Activated T-helper 1 cell treated with anti-CD3 and anti-CD28 coated beads, Interleukin-12 subunit alpha, Interleukin-12 subunit beta, Interleukin-2, Interleukin-4 antibody, amounts not matched to agents 30 ng/mL and 10 ng/mL and 1 ng/mL, durations not matched to agents 14 hours and 24 hours and 36 hours (primary cell): ENCODE measurements at places on chromosomes 1 and 21. TPM values are rescaled to one million over a fixed set of nuclear protein-coding genes. Genes with fewer than 3 reads are reported as not detected.

The OVAAL gene
- not detected in 2 replicates for total RNA-seq

The CLEC20A gene
- not detected in 2 replicates for total RNA-seq

The MCOLN2 gene
- total RNA-seq = 117 and 119 TPM in 2 replicates

The CHI3L2 gene
- 2.8 and 4.0 TPM in 2 replicates for total RNA-seq

The DYNLT4 gene
- total RNA-seq = 0.44 TPM in 1 of 2 replicates, not detected in the other

The TNFRSF4 gene
- 788 and 811 TPM in 2 replicates for total RNA-seq

The TCEA3 gene
- 2.0 and 2.6 TPM in 2 replicates for total RNA-seq

The TMEM54 gene
- total RNA-seq = 0.78 and 1.0 TPM in 2 replicates
